ENCODE measurements at places on chromosomes 2 and 18.

- no peak for DNase-seq
Measured at GRCh38 chr2:28316546-28317335, 75.9 kb upstream of the FOSL2 start.

- no peak for DNase-seq
Measured at GRCh38 chr18:57833441-57834101, 30.5 kb upstream of the ATP8B1 start.

GRCh38 chr2:143158098-143158497 lies 28.9 kb downstream of the ARHGAP15 start:
- DNase-seq: no peak

GRCh38 chr2:10634495-10634894 lies 55.3 kb downstream of the NOL10 start:
- no peak for DNase-seq

Measured in HAP-1 (cell line).